ENCODE measurements at places on chromosomes 13 and 19. TPM values are rescaled to one million over a fixed set of nuclear protein-coding genes. Genes with fewer than 3 reads are reported as not detected.

The ATXN8OS gene
- total RNA-seq = not detected

GRCh38 chr19:39996218-39996810 is 546 bp upstream of the ZNF546 start:
- peak overlapping the region; percentile 99 for H3K4me3 ChIP-seq
- peaks cover 25% of the 10 kb centered on the region for H3K36me3 ChIP-seq
- peak overlapping the region; percentile 100 for H3K27ac ChIP-seq
- peaks cover 42% of the 10 kb centered on the region for H3K4me1 ChIP-seq
- DNase-seq = no peak
- no peaks in the 10 kb centered on the region for H3K27me3 ChIP-seq

DNA sequence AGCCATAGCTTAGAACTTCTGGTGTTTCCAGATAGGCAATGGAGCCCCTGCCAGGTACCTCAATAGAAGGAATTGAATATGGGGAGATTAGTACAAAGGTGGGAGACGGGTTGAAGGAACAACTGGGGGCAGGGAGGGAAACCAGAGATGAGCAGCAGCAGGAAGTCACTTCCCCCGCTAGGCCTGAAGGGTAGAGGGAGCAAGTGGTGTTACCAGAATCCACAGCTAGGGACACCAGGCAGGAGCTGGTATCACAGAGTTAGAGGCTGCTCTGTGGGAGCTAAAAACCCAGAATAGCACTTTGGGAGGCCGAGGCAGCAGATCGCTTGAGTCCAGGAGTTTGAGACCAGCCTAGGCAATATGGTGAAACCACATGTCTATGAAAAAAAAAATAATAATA is 15.3 kb upstream of the HNRNPUL1 start:
- no peaks in the 10 kb centered on the region for H3K36me3 ChIP-seq
- H3K27me3 ChIP-seq = peaks cover 3% of the 10 kb centered on the region
- no peak overlapping the region for H3K27ac ChIP-seq
- no peak overlapping the region for H3K4me3 ChIP-seq

- H3K4me3 ChIP-seq = peak overlapping the region; percentile 76
- H3K27me3 ChIP-seq = no peaks in the 10 kb centered on the region
- H3K27ac ChIP-seq = peak overlapping the region; percentile 92
Measured at GRCh38 chr19:29671393-29672160, 6.3 kb downstream of the PLEKHF1 start.

- H3K4me3 ChIP-seq = no peak overlapping the region
- H3K4me1 ChIP-seq = no peaks in the 10 kb centered on the region
- no peaks in the 10 kb centered on the region for H3K36me3 ChIP-seq
Measured at GRCh38 chr13:73535341-73535740, 476.5 kb downstream of the KLF5 start.

DNA sequence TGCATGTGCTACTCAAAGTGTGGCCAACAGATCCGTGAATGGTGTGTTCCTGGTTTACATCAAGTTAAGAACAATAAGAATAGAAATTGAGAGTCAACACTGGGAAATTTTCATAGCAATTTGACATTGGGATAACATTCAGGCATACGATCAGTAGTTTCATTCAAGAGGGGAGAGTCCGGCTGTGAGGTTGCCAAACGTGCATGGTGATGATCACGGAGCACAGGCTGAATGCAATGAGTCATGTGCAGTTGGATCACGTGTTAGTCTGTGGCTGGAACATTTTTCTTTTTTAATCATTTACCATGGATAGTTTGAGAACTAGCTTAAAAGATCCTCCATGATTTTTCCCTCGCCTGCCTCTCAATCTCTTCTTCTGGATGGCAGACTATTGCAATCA is 2.5 kb upstream of the DCT start:
- H3K36me3 ChIP-seq = no peaks in the 10 kb centered on the region
- no peaks in the 10 kb centered on the region for H3K4me1 ChIP-seq
- no peak overlapping the region for H3K27ac ChIP-seq
- DNase-seq = no peak

The SHANK1 gene
- not detected for total RNA-seq

The GPR4 gene
- total RNA-seq = not detected

The PCDH8 gene
- not detected for total RNA-seq

DNA sequence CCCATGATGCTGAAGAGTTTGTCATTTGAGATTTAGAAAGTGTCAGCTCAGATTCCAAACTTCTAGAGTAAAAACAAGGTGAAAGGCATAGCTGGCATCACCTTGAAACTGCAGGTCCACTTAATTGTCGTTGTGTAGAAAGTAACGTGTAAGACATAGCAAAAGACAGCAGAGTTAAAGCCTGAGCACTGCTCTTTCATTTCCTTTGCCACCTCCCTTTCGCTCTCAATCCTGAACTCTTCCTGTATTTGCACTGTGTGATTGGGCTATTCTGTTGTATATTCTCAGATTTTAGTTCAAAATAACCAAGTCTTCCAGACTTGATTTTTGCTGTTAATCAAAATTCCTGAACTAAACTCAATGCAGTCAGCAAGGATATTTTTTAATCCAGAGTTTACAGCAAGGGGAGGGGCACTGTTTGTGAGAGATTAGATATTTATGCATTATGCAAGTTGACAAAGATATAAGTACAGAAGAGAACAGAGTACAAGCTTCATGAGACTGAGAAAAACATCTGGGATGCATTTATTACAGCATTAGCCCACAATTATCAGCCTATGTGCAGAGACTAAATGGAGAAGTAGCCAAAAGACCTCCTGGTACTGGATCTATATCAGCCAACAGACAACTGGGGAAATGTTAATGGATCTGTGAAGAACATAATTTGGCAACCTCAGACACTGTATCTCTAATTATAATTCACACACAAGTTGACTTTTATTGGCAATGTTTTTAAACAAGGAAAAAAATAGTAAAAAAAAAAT is 328.6 kb downstream of the SUCLA2 start:
- no peaks in the 10 kb centered on the region for H3K36me3 ChIP-seq
- no peak overlapping the region for H3K27ac ChIP-seq
- no peak overlapping the region for H3K4me3 ChIP-seq

- H3K36me3 ChIP-seq = no peaks in the 10 kb centered on the region
- H3K27ac ChIP-seq = no peak overlapping the region
- no peak overlapping the region for H3K4me3 ChIP-seq
- H3K4me1 ChIP-seq = no peaks in the 10 kb centered on the region
- H3K27me3 ChIP-seq = no peaks in the 10 kb centered on the region
Measured at GRCh38 chr13:66899955-66900354, 330.2 kb downstream of the PCDH9 start.

- H3K27ac ChIP-seq = no peak overlapping the region
- no peaks in the 10 kb centered on the region for H3K4me1 ChIP-seq
- no peaks in the 10 kb centered on the region for H3K36me3 ChIP-seq
- peaks cover 3% of the 10 kb centered on the region for H3K27me3 ChIP-seq
Measured at GRCh38 chr13:36769545-36769944, 49.5 kb upstream of the RFXAP start.

DNA sequence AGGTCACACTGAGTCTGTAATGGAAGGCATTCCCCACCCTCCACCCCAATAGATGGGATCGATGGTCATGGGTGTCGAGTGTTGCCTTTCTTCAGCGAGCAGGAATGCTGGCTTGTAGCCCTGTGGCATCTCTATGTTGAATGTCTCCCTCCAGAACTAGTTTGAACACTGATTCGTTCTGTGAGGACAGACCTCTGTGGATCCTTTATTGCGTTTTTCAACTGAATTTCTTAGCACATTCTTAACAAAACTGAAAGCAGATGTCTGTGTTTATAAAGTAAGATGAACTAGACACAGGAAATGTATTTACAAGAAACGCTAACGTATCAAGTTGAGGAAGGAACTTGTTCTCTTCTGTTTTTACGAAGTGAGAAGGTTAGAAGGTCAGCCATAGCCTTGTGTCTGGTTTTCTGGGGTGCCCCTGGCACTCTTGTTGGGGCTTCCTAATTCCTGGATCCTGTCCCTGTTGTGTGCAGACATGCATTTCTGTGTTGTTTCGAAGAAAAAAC is 36.8 kb upstream of the TM9SF2 start:
- peaks cover 33% of the 10 kb centered on the region for H3K4me1 ChIP-seq
- peaks cover 3% of the 10 kb centered on the region for H3K27me3 ChIP-seq
- DNase-seq = no peak
- peak overlapping the region; percentile 43 for H3K4me3 ChIP-seq
- peak overlapping the region; percentile 87 for H3K27ac ChIP-seq

DNA sequence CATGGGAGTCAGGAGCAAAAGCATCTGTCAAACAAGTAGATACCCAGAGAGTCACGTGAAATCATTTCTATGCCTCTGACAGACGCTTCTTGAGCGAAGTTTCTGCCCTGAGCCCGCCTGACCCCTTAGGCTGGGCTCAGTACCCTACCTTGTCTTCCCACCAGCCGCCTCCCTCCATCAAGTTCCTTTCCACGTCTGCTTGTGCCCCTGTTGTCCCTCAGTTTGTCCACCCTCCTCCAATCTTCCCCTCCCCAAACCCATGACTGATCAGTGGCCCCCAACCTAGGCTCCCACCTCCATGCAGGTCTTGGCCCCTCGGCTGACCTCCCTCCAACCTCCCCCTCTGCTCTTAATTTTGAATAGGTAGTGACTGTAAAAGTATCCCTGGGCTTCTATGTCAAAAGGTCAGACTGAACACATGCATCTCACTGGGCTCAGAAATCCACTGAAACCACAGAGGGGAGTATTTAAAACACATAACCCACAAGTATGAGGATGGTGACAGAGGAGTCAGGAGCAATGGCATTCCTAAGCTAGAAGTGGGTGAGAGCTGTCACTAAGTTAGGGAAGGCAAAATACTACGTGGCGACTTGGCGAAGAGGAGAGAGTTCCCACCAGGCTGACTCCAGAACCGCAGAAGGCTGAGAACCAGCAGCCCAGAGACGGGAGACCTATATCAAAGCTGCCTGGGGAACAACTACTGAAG is 1.7 kb upstream of the ZNF446 start:
- no peak for DNase-seq
- peaks cover 12% of the 10 kb centered on the region for H3K36me3 ChIP-seq
- no peaks in the 10 kb centered on the region for H3K27me3 ChIP-seq
- H3K27ac ChIP-seq = peak overlapping the region; percentile 64

DNA sequence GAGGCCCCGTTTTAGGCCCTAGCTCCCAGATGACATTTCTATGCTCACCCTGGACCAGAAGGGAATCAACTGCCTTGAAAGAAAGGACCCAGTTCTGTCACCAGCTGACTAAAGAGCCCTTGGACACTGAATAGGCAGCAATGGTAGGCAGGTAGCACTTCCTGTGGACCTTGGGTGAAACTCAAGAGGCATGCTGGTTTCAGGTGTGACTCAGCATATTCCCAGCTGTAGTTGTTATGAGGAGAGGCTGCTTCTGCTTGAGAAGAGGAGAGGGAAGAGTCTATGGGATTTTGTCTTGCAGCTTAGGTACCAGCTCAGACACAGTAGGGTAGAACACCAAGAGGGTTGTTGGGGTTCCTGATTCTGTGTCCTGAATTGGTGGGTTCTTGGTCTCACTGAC is 37.9 kb upstream of the HTR2A start:
- DNase-seq = no peak
- no peak overlapping the region for H3K4me3 ChIP-seq
- no peaks in the 10 kb centered on the region for H3K4me1 ChIP-seq
- no peaks in the 10 kb centered on the region for H3K36me3 ChIP-seq
- no peaks in the 10 kb centered on the region for H3K27me3 ChIP-seq
- H3K27ac ChIP-seq = no peak overlapping the region

DNA sequence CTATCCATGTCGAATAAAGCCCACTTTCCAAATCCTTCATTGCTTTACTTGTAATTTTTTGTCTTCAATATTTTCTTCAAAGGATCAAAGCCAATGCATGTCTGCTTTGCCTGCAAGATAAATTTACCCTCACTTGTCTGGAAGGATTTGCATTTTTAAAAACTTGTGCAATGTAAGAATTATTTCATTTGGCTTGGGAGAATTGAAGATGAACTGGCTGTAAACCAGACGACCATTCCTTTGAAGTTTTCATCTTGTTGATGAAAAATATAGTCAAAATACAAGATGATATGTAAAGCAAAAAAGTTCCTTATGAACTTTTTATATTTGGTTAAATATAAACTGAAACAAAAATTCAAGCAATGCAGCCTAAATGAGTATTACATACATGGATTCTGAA is 225.0 kb downstream of the SLITRK1 start:
- DNase-seq = no peak
- no peak overlapping the region for H3K4me3 ChIP-seq
- H3K27me3 ChIP-seq = no peaks in the 10 kb centered on the region
- no peak overlapping the region for H3K27ac ChIP-seq

The USE1 gene
- total RNA-seq = 34.6 TPM

- DNase-seq = no peak
- no peak overlapping the region for H3K27ac ChIP-seq
- no peaks in the 10 kb centered on the region for H3K4me1 ChIP-seq
- peaks cover 6% of the 10 kb centered on the region for H3K27me3 ChIP-seq
- H3K36me3 ChIP-seq = no peaks in the 10 kb centered on the region
Measured at GRCh38 chr13:98295371-98295770, 118.3 kb upstream of the RNF113B start.

The CASP14 gene
- total RNA-seq = not detected

GRCh38 chr13:111950697-111951096 is 116.3 kb upstream of the SOX1 start:
- no peak overlapping the region for H3K4me3 ChIP-seq
- no peak for DNase-seq
- H3K27ac ChIP-seq = no peak overlapping the region
- no peaks in the 10 kb centered on the region for H3K4me1 ChIP-seq
- H3K27me3 ChIP-seq = no peaks in the 10 kb centered on the region
- no peaks in the 10 kb centered on the region for H3K36me3 ChIP-seq

- H3K4me3 ChIP-seq = peak overlapping the region; percentile 90
- peak overlapping the region; percentile 63 for H3K27ac ChIP-seq
- H3K27me3 ChIP-seq = no peaks in the 10 kb centered on the region
- no peak for DNase-seq
- peaks cover 38% of the 10 kb centered on the region for H3K36me3 ChIP-seq
Measured at GRCh38 chr19:52786078-52786463, 520 bp downstream of the ZNF600 start.

The METTL21C gene
- not detected for total RNA-seq

DNA sequence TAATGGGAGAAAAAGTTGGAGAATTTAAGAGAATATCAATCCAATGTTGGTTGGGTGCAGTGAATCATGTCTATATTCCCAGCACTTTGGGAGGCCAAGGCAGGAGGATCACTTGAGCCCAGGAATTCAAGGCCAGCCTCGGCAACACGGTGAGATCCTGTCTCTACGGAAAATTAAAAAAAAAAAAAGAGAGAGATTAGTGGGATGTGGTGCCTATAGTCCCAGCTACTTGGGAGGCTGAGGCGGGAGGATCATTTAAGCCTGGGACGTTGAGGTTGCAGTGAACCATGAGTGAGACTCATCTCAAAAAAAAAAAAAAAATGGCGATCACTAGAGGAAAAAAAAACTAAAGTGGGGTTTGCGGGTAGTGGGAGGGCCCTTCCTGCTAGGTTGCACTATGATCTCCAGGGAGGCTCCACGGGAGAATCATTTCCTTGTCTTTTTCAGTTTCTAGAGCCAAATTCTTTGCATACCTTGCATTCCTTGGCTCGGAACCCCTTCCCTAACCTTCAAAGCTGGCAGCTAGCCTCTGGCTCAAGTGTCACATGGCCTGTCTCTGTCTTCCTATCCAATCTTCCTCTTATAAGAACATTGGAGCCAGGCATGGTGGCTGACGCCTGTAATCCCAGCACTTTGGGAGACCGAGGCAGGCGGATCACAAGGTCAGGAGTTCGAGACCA is 5.8 kb upstream of the ERCC2 start:
- H3K36me3 ChIP-seq = no peaks in the 10 kb centered on the region
- H3K4me3 ChIP-seq = no peak overlapping the region
- H3K4me1 ChIP-seq = no peaks in the 10 kb centered on the region
- H3K27me3 ChIP-seq = peaks cover 1% of the 10 kb centered on the region

Data from activated T-helper 1 cell treated with anti-CD3 and anti-CD28 coated beads, Interleukin-12 subunit alpha, Interleukin-12 subunit beta, Interleukin-2, Interleukin-4 antibody, amounts not matched to agents 30 ng/mL and 10 ng/mL and 1 ng/mL, durations not matched to agents 14 hours and 24 hours and 36 hours (primary cell).